ENCODE measurements at places on chromosomes 2 and 18.

GRCh38 chr2:207129821-207130220 is 35.9 kb downstream of the KLF7 start:
- DNase-seq = no peak

DNA sequence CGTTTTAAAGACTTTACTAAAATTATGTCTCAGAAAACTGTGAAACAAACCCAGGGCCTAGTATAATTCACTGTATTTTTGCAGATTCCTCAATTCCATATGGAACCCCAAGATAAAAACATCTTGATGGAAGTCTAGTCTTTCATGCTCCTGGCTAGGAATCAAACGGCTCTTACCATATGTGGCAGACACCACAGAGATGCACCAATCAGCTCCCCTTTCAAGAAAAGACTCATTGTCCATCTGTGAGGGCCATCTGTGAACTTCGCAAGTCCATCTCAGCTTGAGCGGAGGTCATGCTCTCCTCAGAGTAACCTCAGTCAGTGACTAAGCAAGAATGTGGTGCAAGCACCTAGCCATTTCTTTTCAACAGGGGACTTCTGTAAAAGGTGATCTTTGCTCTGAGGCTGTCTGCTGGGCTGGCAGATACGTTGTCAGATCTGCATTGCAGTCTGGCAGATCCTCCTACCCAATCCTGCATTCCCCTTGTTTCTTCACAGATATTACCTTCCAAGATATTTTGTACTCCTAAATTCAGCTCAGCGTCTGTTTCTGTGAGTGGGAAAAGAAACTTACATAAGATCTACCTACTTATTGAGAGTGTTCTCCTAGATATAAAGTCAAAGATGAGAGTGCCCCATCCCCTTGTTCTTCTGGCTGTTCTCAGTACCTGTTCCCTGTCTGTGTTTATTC is 419.3 kb downstream of the SPAG16 start:
- no peak for DNase-seq

- DNase-seq = peak; percentile 6
Observed at GRCh38 chr18:79139206-79139605, 70.0 kb downstream of the ATP9B start.

DNA sequence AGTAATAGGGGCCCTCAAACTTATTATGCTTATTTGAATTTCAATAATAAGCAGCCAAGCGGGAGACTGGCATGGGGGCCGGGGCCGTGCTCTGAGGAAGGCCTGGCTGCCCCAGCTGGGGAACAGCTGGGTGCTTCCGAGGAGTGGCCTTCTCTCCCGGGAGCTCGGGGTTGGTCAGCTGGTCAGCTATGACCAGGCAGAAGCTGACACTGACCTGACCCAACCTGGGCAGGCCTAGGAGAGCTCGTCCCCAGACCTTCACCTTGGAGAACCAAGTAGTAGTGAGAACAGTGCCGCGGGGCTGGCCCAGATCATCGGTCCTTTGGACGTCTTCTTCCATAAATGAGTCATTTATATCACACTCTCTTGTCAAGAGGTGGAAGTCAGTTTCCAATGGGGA is 36.1 kb downstream of the RRM2 start:
- no peak for DNase-seq

DNA sequence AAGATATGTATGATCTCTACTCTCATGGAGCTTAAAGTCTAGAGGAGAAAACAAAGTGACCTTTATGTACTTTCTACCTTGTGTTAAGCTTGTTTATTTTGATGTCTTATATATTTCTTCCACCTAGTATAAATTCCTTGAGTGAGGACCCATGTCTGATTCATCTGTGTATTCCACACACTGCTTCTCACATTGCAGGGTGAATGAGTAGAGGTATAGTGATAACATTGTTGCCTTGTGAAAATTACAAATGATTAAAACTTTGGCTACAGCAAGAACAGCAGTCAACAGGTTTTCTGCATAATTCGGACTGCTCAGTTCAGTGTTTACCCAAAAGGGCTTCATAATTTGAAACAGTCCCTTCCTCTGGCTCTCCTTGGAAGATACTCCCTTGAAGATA is 36.3 kb downstream of the AOX1 start:
- DNase-seq = no peak

DNA sequence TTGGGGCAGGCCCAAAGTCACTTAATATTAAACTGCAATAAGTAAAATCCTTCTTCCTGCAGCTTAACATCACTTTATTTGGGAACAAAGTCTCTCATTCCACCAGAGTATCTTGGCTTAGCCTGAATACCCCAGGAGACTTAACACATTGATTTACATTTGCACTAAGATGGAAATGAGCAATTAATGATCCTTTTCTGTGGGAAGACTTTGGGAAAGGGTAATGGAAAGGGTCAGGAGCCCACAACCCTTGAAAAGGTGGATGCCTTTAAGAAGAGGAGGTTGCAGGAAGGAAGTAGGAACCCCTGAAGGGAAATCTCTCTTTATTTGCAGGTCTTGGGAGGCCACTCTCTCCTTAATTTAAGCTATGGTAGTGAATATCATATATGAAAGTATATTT is 28.0 kb upstream of the BARD1 start:
- DNase-seq = no peak

DNA sequence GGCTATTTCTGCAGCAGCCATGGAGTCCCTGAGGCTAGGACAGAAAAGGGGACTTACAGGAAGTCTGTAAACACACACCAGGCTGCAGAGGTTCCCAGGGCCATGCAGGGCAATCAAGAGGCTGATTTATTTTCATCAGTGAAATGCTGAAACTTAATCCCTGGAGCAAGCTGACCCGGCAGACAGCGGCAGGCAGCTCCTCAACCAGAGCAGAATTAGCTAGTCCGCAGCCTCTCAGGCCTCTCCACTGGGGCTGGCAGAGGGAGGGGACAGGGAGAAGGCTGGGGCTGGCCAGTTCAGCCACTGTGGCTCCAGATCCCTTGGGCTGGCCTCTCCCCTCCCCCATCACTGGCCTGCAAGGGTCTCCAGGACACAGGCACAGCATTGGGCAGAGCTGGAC is 136.3 kb downstream of the TNS1 start:
- DNase-seq = no peak

DNA sequence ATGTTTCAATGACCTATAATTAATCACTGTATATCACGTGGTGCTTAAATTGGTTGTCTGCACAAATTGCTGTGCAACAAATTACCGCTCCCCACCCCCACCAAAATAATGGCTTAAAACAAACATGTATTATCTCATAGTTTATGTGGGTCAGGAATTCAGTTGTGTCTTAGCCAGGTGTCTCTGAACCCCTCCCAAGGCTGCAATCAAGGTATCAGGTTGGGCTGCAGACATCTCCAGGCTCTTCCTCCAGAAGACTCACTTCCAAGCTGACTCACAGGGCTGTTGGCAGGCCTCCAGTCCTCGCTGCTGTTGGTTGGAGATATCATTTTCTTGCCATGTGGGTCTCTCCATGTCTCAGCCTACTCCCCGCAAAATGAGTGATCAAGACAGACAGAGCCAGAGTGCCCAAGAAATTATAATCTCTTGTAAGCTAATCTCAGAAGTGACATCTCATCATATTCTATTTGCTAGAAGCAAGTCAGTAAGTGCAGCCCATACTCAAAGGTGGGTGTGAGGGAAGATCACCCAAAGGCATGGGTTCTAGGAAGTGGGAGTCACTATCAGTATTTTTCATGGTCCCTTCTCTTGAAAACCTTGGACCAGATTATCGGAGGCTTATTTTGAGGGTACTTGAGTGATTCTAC is 38.4 kb downstream of the SPC25 start:
- DNase-seq = no peak

GRCh38 chr2:109690822-109691541 is 76.8 kb downstream of the SOWAHC start:
- DNase-seq = no peak

DNA sequence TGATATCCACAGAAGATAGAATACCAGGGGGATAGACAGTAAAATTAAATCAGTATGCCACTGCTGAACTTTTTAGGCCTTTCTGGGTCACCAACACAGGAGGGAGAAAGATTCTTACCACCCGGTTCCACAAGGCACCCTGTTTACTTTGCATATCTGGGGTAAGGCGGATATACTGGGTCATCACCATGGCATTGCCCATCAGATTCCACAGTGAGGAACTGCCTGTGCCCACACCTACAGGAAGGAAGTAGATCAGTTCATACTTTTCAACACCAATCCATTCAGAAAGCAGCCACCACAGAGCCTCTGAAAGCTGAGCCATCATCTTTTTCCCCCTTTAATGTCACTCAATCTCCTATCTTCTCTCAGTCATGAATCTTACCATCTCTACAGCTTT is 2.0 kb downstream of the LMAN2L start:
- DNase-seq = peak; percentile 32

GRCh38 chr2:38060236-38061018 is 15.5 kb downstream of the CYP1B1 start:
- no peak for DNase-seq

DNA sequence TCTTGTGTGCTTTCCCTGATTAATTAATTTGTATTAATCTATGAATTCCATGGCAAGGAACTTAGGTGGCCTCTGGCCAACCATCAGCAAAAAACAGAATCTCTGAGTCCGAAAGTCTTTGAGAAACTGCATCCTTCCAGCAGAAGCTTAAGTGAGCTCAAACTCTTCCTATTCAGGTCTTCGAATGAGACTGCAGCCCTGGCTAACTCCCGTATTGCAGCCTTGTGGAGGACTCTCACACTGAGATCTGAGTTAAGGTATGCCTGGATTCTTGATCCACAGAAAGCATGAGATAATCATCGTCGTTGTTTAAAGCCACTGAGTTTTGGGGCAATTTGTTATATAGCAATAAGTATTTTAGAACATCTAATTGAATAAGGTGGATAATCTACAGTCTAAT is 1143.9 kb upstream of the NXPH2 start:
- DNase-seq = no peak

GRCh38 chr18:65215865-65216466 is 534.8 kb upstream of the CDH7 start:
- no peak for DNase-seq

- no peak for DNase-seq
Observed at GRCh38 chr2:50546790-50547189, 485.1 kb downstream of the NRXN1 start.

DNA sequence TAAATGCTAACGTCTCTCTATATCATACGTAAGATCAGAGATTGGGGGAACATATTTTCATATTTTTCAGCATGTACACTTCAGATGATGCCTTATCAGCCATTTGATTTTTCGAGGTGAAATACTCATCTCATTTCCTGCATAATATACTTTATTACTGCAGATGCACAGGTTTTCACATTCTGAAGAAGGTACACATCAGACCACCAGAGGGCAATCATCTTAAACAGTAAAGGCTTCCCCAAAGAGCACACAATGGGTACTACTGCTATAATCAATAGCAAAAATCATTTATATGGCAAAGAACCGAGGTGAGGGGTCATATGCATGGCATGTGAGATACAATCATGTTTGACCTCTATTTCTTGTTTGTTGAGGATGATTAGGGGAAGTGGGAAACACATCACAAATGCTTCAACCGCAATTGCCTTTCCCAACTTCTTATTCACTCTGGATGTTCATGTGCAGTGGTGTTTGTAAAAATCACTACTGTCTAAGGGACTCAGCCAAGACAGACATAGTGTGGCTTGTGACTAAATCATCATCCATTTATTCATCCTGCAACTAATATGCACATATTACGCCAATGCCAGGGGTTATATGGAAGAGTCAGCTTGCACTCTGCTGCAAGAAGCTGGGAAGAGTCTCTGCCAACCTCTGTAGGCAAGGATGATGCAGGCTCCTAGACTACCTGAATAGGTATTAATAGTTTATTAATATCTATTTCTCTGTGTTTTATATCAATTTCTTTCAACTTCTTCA is 118.7 kb downstream of the EPB41L3 start:
- peak; percentile 36 for DNase-seq

- no peak for DNase-seq
Observed at GRCh38 chr18:40653682-40654081, 1301.4 kb upstream of the PIK3C3 start.

GRCh38 chr2:42922293-42922692 is 129.9 kb upstream of the HAAO start:
- no peak for DNase-seq

GRCh38 chr2:53715568-53715967 is 52.0 kb upstream of the CHAC2 start:
- DNase-seq = no peak

DNA sequence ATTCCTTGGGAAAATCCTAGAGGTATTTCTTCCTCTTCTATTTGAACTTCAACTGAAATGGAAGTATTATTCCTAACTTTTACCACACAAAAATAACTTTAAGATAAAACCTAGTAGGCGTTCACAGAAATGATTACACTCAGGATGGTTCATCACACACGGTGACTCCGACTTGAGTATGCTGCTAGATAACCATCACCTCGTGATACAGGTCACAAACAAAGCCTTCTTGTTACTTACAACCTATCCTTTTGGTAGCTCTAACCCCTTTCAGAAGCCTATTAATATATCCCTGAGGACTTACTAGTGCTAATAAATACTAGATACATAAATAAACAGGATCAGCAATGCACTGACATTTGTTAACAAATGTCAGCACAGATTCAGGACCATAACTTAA is 101.0 kb upstream of the DNER start:
- DNase-seq = no peak

DNA sequence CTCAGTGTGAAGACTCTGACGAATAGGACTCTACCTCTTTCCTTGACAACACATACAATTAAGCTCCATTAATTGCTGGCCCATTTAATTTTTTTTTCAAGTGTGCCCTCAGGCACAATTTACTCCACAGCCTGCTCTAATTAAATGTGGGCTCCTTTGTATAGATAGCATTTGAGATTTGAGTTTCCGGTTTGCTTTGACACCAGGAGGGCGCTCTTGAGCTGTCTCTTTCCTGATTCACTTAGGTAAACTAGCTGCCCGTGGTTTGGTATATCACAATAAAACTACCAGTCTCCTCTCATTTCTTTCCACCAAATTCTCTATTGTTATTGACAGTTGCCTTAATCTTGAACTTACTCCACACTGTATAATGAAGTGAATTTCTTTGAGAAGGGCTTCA is 666.0 kb downstream of the DSC3 start:
- no peak for DNase-seq

- no peak for DNase-seq
Observed at GRCh38 chr18:57660961-57661360, 39.3 kb upstream of the NARS1 start.

DNA sequence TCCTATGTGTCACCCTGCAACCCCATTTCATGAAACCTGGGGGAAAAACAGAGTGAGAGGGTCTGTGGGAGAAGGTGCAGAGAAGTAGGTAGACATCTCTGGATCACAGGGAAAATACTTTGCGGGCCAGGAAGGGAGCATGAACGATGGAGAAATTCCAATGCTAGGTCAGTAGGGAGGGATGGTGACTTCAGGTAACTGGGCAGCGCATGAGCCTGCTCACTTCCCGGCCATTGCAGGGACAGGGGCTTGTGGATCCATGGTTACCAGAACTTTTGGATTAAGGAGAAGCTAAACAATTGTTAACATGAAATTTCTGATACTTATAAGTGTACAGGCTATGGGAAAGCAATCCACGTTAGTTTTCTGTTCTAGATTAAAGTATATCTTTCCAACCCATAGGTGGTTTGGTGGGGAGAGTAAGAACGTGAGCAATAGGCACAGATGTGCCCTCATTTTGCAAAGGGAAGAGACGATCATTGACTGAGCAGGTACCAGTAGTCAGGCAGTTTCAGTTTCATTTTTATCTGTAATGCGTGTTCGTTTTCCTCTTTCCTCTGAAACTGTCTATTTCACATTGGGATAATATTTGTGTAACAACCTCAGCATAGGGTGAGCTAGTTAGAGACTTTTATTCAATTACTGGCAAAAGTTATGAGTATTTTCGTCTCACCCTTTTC is 65.0 kb downstream of the NYAP2 start:
- peak; percentile 45 for DNase-seq

Measured in activated CD4-positive, alpha-beta T cell treated with anti-CD3 and anti-CD28 coated beads, Interleukin-10, Interleukin-2, amounts not matched to agents 100 ng/mL and 50 ng/mL, durations not matched to agents 16 hours and 8 hours (primary cell).